ENCODE measurements at places on chromosomes 2 and 18.
A peak's percentile ranks its signal among the peaks of the same experiment; 100 is the strongest.

DNA sequence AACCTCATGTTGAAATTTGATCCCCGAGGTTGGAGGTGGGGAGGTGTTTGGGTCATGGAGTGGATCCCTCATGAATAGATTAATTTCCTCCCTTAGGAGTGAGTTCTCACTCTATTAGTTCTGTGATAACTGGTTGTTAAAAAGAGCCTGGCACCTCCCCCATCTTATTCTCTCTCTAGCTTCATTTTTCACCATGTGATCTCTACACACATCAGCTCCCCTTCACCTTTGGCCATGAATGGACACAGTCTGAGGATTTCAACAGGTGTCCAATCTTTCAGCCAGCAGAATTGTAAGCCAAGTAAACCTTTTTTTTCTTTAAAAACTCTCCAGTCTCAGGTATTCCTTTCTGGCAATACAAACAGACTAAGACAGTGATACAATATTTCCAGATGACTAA is 602.0 kb upstream of the FAM98A start:
- no peaks in the 10 kb centered on the region for H3K27me3 ChIP-seq
- H3K4me1 ChIP-seq = no peaks in the 10 kb centered on the region
- no peak overlapping the region for H3K4me3 ChIP-seq
- H3K36me3 ChIP-seq = no peaks in the 10 kb centered on the region
- H3K27ac ChIP-seq = no peak overlapping the region
- DNase-seq = no peak

GRCh38 chr18:76384861-76385680 is 110.0 kb downstream of the ZNF516 start:
- DNase-seq = no peak
- H3K27me3 ChIP-seq = no peaks in the 10 kb centered on the region
- peaks cover 2% of the 10 kb centered on the region for H3K36me3 ChIP-seq
- H3K27ac ChIP-seq = no peak overlapping the region
- peaks cover 29% of the 10 kb centered on the region for H3K4me1 ChIP-seq

GRCh38 chr2:180695586-180696401 is 284.6 kb upstream of the UBE2E3 start:
- no peak overlapping the region for H3K27ac ChIP-seq
- H3K4me1 ChIP-seq = no peaks in the 10 kb centered on the region
- no peak for DNase-seq
- H3K27me3 ChIP-seq = peaks cover 4% of the 10 kb centered on the region

DNA sequence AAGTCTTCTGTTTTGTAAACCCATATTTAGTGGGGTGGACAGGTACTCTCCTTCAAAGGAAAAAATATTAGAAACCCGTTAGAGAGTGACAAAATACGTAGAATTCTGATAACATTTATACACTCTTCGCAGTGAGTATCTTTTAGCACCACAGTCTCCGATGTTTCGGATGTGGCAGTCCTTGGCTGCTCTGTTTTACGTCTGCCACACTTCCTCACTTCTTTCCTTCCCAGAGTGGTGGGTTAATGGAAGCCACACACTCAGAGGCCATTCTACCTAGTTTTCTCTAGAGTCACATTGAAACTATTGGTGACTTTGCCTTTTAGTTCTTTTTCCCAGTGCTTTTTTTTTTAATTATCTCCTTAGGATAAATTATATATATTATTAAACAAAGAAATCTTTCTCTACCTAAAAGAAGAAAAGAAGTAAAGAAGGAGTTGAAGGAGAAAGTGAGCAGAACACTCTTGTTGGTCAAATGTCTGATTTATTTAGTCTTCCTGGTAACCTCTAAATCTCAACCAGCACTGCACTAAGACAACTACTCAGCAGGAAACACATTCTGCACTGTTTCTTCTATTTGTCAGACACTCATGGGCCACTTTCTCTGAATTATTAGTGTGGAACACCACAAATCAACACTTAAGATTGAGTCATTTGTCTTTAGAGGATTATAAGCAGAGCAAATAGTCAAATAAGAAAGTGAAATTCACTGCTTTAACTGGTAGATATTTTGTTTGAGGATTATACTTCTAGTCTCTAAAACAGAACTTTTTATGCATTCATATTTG is 451.3 kb upstream of the TMEFF2 start:
- H3K36me3 ChIP-seq = no peaks in the 10 kb centered on the region
- H3K27me3 ChIP-seq = no peaks in the 10 kb centered on the region
- H3K27ac ChIP-seq = no peak overlapping the region

DNA sequence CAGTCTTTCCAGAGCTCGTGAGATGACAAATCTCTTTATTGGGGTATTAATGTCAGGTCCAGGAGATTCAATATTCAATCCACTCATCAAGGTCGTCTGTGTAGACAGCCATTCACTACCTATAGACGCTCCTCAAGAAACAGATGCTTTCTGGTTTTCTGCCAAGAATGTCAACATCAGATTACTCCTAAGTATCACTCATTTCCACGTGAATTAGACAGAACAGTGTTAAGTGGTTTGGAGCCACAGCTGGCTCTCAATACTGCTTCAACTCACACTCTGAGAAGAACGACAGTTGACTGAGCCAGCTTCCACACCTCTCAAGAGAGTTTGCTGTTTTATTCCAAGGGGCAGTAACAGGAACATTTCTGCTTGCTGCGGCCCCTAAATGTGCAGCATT is 113.5 kb upstream of the NEDD4L start:
- no peak overlapping the region for H3K4me3 ChIP-seq
- no peak for DNase-seq
- no peak overlapping the region for H3K27ac ChIP-seq
- no peaks in the 10 kb centered on the region for H3K36me3 ChIP-seq

- H3K4me3 ChIP-seq = no peak overlapping the region
- H3K36me3 ChIP-seq = no peaks in the 10 kb centered on the region
- H3K4me1 ChIP-seq = no peaks in the 10 kb centered on the region
- H3K27ac ChIP-seq = no peak overlapping the region
- H3K27me3 ChIP-seq = peaks cover 31% of the 10 kb centered on the region
These were observed 80.2 kb upstream of the SKOR2 start for GRCh38 chr18:47331641-47332040.

- H3K4me1 ChIP-seq = no peaks in the 10 kb centered on the region
- H3K27ac ChIP-seq = no peak overlapping the region
- H3K36me3 ChIP-seq = no peaks in the 10 kb centered on the region
- H3K4me3 ChIP-seq = no peak overlapping the region
- DNase-seq = no peak
These were observed 54.7 kb downstream of the CCDC68 start for GRCh38 chr18:54904581-54904980.

GRCh38 chr2:226215902-226216503 is 583.6 kb downstream of the IRS1 start:
- no peaks in the 10 kb centered on the region for H3K36me3 ChIP-seq
- no peak overlapping the region for H3K4me3 ChIP-seq
- peaks cover 19% of the 10 kb centered on the region for H3K27me3 ChIP-seq
- peak; percentile 46 for DNase-seq

DNA sequence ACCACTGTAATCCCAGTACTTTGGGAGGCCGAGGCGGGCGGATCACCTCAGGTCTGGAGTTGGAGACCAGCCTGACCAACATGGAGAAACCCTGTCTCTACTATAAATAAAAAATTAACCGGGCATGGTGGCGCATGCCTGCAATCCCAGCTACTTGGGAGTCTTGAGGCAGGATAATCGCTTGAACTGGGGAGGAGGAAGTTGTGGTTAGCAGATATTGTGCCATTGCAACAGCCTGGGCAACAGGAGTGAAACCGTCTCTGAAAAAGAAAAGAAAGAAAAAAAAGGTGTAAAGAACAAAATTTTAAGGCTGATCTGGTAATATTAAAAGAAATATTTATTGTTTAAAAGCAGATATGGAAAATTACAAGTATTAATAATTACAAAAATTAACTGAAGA is 29.7 kb downstream of the ZNF804A start:
- no peak overlapping the region for H3K27ac ChIP-seq
- no peaks in the 10 kb centered on the region for H3K27me3 ChIP-seq
- no peak for DNase-seq
- H3K36me3 ChIP-seq = no peaks in the 10 kb centered on the region

GRCh38 chr18:32237049-32237448 is 47.2 kb downstream of the MEP1B start:
- H3K4me3 ChIP-seq = no peak overlapping the region
- no peak for DNase-seq
- H3K27me3 ChIP-seq = peaks cover 33% of the 10 kb centered on the region
- H3K36me3 ChIP-seq = no peaks in the 10 kb centered on the region
- H3K27ac ChIP-seq = no peak overlapping the region

- DNase-seq = no peak
These were observed 133.8 kb upstream of the ACVR2A start for GRCh38 chr2:147711031-147711430.

DNA sequence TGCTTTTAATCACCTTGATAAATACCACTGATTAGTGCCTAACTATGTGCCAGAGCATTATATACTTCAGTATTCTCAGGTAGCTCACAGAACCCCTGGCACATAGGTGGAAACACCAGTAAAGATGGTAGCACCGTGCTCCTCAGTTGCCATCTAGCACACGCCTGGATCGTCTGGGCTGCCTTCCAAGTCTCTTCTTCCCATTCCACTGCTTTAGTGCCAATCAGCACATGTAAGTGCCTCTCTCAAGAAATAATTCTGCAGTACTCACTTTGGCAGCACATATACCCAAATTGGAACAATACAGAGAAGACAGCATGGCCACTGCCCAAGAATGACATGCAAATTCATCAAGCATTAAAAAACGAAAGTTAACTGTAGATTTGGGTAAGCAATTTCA is 13.0 kb downstream of the POLR2D start:
- peaks cover 4% of the 10 kb centered on the region for H3K4me1 ChIP-seq
- H3K27me3 ChIP-seq = no peaks in the 10 kb centered on the region
- peaks cover 2% of the 10 kb centered on the region for H3K36me3 ChIP-seq
- no peak overlapping the region for H3K27ac ChIP-seq
- no peak for DNase-seq

DNA sequence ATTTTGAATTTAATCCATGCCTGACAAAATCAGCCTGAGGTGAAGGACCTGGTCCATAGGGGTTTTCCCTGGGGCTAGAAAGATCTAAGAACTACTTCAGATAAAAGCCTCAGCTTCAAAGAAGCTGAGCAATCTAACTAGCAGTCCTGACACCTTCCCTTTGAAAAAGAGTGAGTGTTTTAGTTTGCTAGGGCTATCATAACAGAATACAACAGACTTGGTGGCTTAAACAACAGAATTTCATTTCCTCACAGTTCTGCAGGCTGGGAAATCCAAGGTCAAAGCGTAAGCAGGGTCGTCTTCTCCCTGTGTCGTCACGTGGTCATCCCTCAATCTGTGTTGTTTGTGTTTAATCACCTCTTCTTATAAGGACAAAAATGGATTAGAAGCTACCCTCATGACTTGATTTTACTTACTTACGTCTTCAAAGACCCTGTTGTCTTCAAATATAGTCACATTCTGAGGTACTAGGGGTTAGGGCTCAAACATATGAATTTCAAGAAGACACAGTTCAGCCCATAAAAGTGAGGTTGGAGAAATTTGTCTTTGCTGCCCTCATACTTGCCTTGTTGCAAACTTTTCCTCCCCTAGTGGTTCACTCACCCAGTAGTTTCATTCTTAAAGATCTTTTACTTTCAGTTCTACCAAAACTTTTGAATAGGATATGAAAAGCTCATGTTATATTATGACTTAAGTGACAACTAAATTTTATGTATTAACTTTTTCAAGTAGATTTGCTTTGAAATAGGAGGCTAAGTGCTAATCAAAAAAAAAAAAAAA is 673.8 kb downstream of the ARHGAP15 start:
- H3K27ac ChIP-seq = no peak overlapping the region
- H3K36me3 ChIP-seq = no peaks in the 10 kb centered on the region
- H3K4me3 ChIP-seq = no peak overlapping the region
- peaks cover 9% of the 10 kb centered on the region for H3K4me1 ChIP-seq
- DNase-seq = no peak

DNA sequence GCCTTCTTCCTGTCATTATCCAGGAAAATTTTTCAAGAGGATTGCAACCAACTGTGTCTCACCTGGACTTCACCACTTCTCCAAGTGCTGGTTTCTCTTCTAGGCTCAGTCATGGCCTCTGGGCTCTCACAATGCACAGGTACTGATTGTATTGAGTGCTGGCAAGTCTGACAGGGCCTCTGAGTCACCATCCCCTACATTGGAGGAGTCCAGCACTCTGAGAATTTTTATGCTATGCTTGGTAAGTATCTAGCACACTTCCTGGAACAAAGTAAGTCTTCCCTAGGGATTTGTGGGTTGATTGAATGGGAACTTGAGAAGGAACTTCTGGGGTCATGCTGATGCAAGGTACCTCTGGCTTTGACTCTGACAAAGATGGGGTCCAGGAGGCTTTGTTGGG is 147.2 kb upstream of the CELF4 start:
- no peak overlapping the region for H3K4me3 ChIP-seq
- H3K27ac ChIP-seq = no peak overlapping the region
- H3K27me3 ChIP-seq = no peaks in the 10 kb centered on the region
- DNase-seq = no peak

DNA sequence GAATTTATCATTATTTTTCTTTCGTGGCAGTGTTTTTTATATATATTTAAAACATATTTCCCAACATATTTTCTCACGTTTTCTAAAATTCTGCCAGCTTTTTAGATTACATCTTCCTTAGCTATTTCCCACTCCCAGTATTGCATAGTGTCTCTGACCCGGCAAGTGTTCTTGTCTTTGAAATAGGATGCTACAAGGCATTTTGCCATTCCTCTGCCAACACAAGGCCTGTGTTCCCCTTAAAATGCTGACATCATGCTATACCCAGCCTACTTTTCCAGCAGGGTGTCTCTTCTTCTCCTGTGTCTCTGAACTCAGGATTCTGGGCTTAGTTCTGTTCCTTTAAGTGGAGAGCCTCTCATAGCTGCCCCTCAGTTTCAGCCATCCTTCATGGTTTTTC is 115.2 kb downstream of the DIS3L2 start:
- peaks cover 5% of the 10 kb centered on the region for H3K36me3 ChIP-seq
- no peak for DNase-seq
- H3K27ac ChIP-seq = no peak overlapping the region
- H3K4me3 ChIP-seq = no peak overlapping the region
- peaks cover 34% of the 10 kb centered on the region for H3K4me1 ChIP-seq

DNA sequence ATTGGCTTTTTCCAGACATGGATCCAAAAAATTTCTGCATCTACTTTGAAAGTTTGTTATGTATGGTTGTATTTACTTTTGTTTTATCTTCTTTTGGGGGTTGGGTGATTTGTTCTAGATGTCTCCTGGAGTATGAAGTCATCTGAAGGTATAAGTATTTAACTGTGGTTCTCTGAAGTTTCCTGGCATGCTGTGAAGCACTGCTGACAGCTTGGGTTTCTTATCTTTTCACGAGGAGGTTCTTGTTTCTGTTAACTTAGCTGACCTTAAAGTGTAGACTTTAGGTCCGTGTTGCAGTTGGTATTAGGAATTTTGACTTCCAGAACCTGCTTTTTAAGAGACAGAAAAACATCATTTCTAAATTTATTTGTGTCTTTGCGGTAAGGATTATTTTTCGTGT is 15.9 kb downstream of the GLS start:
- no peaks in the 10 kb centered on the region for H3K27me3 ChIP-seq
- peaks cover 22% of the 10 kb centered on the region for H3K4me1 ChIP-seq
- no peak overlapping the region for H3K27ac ChIP-seq

DNA sequence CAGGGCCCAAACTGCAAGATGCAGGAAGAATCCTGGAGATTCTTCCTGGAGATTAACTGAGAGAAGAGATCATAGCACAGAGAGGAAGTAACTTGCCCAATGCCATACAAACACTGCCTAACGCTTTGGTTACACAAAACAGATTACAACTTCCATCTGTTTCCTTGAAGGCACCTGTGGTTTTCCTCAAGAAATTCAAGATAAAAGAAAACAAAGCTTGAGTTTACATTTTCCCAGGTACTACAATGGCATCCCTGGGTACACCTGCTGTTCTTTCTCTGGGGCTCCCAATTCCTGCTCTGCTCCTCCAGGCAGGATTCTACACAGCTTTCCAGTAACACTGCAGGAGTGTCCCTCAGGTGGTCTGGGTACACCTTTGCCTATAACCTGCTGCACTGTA is 781.9 kb upstream of the ID2 start:
- no peak for DNase-seq
- H3K4me3 ChIP-seq = no peak overlapping the region

All from T-helper 17 cell (primary cell).